Activated CD8-positive, alpha-beta T cell treated with anti-CD3 and anti-CD28 coated beads, Interleukin-2, amount 10 ng/mL, durations not matched to agents 7 days and 5 days (primary cell): ENCODE measurements at places on chromosomes 5 and 9.

GRCh38 chr5:72179816-72180440 lies 72.7 kb downstream of the MAP1B start:
- no peak for DNase-seq

DNA sequence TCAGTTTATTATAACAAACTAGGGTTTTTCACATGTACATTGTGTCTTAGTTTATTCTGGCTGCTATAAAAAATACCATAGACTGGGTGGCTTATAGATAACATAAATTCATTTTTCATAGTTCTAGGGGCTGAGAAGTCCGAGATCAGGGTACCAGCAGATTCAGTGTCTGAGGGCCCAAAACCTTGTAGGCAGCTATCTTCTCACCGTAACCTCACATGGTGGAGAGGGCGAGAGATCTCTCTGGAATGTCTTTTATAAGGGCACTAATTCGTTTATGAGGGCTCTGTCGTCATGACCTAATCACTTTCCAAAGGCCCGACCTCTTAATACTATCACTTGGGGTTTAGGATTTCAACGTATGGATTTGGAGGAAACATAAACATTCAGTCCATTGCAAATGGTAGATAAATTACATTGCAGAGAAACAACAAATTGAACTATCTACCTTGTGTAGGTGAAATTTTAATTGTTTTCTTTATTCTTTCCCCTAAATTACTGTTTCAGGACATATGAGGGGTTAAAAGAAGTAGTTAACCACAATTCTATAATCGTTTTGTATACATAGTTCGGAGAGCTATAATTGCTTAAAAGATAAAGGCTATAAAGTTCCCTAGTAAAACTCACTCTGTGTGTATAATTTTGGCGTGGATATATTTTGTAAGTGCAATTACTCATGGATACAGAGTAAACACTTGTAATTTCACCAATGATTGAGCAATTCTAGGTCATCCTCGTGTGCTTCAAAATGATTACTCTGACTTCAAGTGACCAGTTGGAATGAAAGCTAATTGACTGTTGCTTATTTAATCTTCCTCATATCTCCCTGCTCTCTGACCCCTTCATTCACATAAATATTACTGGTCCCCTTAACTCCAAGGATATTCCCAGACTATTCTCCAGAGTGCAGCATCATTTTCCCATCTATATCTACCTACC lies 247.5 kb upstream of the TMEM161B start:
- DNase-seq = no peak

GRCh38 chr5:14900693-14901461 lies 29.3 kb upstream of the ANKH start:
- no peak for DNase-seq

GRCh38 chr5:95406426-95407090 lies 15.4 kb downstream of the FAM81B start:
- DNase-seq = no peak
